ENCODE measurements at places on chromosomes 1 and 21. TPM values are rescaled to one million over a fixed set of nuclear protein-coding genes. Genes with fewer than 3 reads are reported as not detected.
A peak's percentile ranks its signal among the peaks of the same experiment; 100 is the strongest.

GRCh38 chr21:14763695-14764064 is 217.6 kb upstream of the SAMSN1 start:
- no peak for DNase-seq

DNA sequence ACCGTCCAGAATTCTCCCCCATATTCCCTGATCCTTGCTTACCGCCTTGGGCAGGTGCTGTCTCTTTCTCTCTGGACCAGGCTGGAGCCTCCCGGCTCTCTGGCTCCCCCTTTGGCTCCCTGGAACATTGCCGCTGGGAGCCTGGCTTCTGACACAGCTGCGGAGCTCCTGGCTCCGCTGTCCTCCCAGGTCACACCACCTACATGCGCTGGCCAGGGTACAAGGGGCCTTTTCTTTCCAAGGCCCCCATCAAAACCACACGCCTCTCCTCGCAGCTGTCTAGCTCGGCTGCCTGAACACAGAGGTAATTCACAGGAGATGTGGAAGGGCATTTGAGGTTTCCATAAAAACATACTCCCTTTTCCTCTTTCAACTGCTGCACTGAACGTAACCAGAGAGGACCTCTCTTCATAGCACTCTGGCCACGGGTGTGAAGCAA is 7.5 kb upstream of the ZNF648 start:
- peak; percentile 69 for DNase-seq

DNA sequence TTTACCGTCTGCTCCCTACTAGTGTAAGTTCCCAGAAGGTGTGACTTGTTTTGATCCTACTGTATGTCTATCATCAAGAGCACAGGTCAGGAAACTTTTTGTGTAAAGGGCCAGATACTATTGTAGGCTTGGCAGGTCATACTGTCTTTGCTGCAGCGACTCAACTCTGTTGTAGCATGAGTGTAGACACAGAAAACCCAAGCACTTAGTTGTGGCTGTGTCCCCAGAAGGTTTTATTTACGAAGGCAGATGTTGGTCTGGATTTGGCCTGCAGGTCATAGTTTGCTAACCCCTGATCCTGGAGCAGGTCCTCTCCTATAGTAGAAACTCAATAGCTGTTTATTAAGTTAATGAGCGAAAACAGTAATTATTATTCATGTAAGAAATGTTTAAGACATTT is 365.9 kb upstream of the B3GALT2 start:
- DNase-seq = no peak

GRCh38 chr1:202807451-202807925 is 733 bp downstream of the KDM5B start:
- no peak for DNase-seq

- DNase-seq = no peak
Observed at GRCh38 chr21:45122432-45123132, 48.2 kb downstream of the ADARB1 start.

Gene ZBTB8B
- not detected for total RNA-seq
